ENCODE measurements at places on chromosomes 12 and 14.

DNA sequence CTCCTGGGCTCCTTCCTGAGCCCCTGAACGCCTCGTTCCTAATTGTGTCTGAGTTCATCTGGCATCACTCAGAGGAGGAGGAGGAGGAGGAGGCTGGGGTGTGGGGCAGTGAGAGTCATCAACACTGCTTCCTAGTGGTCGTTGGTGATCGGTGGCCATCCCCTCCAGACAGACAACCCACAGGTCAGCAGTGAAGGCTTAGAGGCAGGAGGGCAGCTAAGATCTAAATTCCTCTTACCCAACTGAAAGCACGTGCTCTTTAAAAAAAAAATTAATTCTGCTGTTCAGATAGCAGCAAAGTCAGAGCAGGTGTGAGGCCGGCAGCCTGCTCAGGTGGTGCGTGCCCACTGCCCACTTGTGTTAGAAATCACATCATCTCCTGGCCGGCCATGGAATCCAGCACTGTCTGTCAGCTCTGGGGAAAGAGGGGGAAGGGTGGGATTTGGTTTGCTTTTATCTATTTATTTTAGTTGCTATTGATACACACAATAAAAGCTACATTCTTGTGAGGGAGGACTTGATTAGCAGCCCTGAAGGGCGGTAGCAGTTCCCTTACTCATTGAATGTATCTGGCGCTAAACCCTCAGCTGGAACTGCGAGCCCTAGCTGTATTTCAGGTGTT, 46.6 kb downstream of the PPP2R5C start:
- DNase-seq, result no peak

- DNase-seq, result no peak
These were observed 11.7 kb upstream of the OASL start for GRCh38 chr12:121050725-121051124.

GRCh38 chr12:93365616-93366405, 11.9 kb upstream of the NUDT4 start:
- DNase-seq, result no peak

GRCh38 chr12:91513313-91513712, 330.7 kb upstream of the DCN start:
- DNase-seq, result no peak

Measured in 8988T (cell line).